ENCODE measurements at places on chromosomes 4 and X.
A peak's percentile ranks its signal among the peaks of the same experiment; 100 is the strongest.

DNA sequence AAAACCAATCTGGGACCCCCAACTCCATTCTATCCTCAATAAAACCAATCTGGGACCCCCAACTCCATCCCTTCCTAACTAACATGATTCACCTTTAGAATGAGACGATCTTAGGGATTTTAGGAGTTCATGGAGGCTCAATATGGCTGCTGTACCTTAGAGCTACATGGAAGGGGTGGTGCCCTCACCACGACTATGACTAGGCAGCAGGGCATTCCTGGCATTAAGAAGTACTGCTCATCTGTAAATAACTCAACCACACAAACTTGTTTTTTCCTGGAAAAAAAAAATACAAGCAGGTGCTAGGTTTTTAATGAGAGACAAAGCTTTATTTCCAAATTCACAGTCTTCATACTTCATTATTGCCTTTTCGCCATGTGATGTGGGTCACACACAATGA lies 346.5 kb upstream of the FAT1 start:
- no peak for DNase-seq

GRCh38 chrX:155105919-155106318 lies 34.6 kb downstream of the BRCC3 start:
- DNase-seq: no peak

GRCh38 chr4:119240568-119240967 lies 28.1 kb downstream of the USP53 start:
- DNase-seq: no peak

DNA sequence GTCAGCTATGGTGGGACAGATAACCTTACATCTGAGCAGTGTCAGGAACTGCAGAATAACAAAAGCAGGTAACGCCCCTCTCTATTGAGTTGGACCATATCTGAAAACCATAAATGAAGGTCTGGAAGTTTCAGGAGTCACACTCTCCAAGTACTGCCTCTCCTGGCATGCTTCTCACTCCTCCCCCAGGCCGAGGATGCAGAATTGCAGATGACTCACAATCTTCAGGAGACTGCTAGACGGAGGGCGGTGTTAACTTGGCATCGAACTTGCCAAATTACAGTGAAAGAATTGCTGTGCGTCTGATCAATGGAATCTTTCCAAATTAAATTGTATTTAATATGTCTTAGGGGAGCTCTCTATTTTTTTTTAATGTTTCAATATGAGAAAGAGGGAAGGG lies 67.1 kb upstream of the TRIM2 start:
- DNase-seq: no peak

- no peak for DNase-seq
Observed at GRCh38 chr4:177761692-177762091, 319.5 kb upstream of the AGA start.

DNA sequence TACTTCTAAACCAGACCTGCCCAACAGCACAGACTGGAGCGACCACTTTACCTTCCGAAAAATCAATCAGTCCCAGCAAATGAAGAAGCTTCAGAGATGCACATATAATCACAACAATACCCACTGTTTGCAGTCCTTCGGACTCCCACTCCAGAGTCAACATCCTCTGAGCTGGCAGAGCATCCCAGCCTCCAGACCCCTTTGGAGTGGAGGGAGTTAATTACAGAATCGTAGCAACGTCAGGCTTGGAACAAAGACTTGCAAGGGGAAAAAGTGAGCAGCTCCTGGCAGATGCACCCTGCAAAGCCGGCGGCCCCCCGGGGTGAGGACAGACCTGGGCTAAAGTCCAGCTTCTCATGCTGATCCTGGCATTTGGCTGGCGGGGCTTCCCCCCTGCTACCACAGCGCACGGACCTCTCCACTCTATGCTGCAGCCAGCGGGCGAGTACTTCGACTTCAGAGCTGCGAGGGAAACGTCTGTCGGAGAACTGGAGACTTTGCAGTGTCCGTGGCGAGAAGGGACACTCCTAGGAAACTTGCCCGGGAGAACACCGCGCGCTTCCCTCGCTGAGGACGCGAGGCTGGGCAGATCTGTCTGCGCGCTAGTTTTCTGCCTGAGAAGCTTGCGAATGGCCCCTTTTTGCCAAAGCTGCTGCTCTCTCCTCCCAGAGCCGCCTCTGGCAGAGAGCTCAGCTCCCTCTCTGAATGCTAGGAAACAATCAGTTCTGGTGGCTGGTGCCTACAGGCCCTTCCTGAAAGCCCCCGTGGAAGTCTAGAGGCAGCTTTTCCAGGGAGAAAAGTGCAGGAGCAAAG lies 283.7 kb downstream of the PACRGL start:
- no peak for DNase-seq

DNA sequence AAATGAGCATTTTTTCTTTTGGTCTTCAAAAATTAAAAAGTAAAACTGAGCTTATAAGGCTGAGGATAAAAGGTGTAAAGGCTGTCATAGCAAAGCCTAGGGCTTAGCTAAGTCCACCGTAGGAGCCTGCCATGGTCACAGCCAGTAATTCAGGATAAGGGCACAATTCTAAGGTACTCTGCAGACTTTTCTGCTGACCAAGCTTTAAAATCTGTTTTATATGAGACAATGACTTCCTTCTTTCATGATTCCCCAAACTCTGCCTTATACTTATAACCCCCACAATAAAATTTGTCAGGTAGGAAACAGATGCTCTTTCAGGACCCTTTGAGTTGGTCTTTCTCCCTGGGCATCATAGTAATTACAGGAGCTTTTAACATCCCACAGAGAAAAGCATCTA lies 138.5 kb downstream of the COL4A6 start:
- no peak for DNase-seq

GRCh38 chr4:176611951-176612350 lies 180.8 kb downstream of the VEGFC start:
- DNase-seq: no peak

DNA sequence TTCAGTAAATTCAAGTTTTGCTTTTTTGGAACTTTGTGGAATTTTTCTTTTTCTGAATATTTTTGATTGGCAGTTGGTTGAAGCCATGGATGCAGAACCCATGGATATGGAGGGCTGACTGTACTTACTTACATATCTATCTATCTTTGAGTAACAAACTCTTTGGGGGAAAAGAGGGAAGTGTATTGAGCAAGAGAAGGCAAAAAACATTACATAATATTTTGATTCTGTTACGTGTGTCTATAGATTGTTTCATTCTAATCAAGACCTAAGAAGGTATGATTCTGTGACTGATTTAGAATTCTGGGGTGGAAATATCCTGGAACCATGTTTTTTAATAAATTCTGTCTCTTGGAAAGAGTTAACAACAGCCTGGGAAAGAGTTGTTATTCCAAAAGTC lies 31.5 kb downstream of the GRSF1 start:
- DNase-seq: no peak

DNA sequence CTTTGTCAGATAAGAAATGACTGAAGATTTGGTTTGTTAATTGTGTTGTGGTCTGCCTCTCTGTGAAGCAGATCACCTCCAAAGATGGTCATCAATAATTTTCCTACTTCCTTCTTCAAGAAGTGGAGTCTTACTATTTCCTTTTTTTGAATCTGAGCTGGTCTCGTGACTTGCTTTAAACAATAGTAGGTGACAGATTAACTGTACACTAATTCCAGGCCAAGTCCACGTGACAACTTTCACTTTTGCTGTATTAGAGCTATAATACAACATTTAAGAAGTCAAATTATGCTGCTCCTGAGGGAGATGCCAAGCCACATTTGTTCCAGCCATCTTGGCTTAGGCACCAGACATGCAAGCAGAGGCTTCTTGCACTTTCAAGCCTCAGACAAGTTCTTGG lies 393.8 kb upstream of the GRID2 start:
- DNase-seq: no peak

- DNase-seq: no peak
Observed at GRCh38 chrX:151816934-151817333, 82.4 kb downstream of the CNGA2 start.

DNA sequence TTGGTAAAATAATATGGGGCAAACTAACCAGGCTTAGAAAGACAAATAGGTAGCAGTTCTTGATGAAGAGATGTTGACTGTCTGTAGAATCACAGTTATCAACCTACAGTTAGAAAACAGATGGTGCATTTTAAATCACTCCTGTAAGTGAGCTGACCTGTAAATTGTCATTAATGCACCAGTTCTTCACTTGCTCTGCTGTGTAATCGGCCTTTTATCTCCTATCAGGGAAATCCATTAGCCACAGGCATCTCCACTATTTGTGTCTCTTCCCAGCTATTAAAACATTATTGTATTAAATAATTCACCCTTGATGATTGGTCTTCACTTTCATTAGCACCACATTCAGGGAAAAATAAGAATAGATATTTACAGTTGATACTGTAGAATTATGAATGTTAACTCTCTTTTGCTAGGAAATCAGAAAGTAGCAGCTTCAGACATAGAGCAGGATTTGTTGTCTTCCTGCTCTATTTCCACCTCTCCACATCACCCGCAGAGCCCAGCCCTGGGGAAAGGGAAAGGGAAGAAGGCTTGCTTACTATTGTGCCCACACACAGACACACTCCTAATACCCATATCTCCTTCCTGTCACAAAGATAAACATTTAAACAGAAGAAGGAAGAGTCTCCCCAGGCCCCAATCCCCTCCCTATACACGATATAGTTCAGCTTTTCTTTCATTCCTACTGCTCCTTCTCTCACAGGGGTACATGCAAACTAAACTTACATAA lies 97.1 kb downstream of the REELD1 start:
- DNase-seq: no peak

DNA sequence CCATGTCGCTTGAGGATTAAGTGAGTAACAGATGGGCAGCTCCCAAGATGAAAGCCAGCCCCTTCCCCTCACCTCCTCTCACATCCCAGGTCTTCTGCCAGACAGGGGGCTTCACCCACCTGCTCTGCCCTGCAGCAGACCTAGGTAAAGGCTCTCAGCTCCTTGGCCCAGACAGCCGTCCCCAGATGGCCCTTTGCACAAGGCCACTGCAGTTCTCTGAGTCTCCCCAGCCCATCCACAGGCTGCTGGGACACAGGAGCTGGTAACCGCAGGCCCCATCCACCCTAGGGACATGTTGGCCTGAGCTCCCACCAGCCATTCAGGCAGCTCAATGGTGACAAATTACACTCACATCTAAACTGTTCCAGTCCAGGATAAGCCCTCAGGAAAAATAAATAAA lies 15.3 kb downstream of the C4orf50 start:
- DNase-seq: no peak

- DNase-seq: no peak
Observed at GRCh38 chrX:928606-929005, 283.8 kb downstream of the CRLF2 start.

- DNase-seq: no peak
Observed at GRCh38 chrX:47093860-47094259, 15.6 kb downstream of the RGN start.

GRCh38 chr4:74016068-74016467 lies 17.6 kb upstream of the CXCL5 start:
- DNase-seq: peak; percentile 51

- DNase-seq: peak; percentile 5
Observed at GRCh38 chrX:78168065-78168464, 28.6 kb upstream of the TAF9B start.

- no peak for DNase-seq
Observed at GRCh38 chr4:1012034-1012739, 761 bp downstream of the FGFRL1 start.

Data from activated CD4-positive, alpha-beta T cell treated with anti-CD3 and anti-CD28 coated beads, Interleukin-2, amount 50 U/mL, for 16 hours (primary cell).